ENCODE measurements at places on chromosomes 12 and 14.

DNA sequence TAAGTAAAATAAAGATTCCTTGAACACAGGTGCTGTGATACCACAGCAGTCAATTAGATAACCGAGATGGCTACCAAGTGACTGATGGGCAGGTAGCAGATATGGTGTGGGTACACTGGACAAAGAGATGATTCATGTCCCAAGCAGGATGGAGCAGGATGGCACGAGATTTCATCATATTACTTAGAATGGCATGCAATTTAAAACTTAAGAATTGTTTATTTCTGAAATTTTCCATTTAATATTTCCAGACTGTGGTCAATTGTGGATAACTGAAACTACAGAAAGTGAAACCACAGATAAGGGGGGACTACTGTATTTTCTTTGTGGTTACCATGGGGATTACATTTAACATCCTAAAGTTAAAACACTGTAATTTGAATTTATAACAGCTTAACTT, 7.5 kb upstream of the ZFP36L1 start:
- no peak for DNase-seq

GRCh38 chr12:14774906-14775635, 28.2 kb downstream of the WBP11 start:
- no peak for DNase-seq

- no peak for DNase-seq
Observed at GRCh38 chr12:106285982-106286381, 16.6 kb upstream of the TCP11L2 start.

DNA sequence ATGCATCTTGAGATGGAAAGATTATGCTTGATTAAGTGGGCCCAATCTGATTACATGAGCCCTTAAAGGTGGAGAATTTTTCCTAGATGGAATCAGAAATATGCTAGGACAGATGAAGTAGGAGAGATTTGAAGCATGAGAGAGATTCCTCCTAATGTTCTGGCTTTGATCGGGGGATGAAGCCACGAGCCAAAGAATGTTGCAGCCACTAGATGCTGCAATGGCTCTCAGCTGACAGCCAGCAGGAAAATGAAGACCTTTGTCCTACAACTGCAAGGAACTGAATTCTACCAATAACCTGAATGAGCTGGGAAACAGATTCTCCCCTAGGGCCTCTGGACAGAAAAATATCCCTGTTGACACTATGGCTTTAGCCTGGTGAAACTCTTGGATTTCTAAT, 82.6 kb upstream of the ATP2B1 start:
- no peak for DNase-seq

GRCh38 chr14:38280081-38280480, 24.2 kb upstream of the CLEC14A start:
- no peak for DNase-seq

DNA sequence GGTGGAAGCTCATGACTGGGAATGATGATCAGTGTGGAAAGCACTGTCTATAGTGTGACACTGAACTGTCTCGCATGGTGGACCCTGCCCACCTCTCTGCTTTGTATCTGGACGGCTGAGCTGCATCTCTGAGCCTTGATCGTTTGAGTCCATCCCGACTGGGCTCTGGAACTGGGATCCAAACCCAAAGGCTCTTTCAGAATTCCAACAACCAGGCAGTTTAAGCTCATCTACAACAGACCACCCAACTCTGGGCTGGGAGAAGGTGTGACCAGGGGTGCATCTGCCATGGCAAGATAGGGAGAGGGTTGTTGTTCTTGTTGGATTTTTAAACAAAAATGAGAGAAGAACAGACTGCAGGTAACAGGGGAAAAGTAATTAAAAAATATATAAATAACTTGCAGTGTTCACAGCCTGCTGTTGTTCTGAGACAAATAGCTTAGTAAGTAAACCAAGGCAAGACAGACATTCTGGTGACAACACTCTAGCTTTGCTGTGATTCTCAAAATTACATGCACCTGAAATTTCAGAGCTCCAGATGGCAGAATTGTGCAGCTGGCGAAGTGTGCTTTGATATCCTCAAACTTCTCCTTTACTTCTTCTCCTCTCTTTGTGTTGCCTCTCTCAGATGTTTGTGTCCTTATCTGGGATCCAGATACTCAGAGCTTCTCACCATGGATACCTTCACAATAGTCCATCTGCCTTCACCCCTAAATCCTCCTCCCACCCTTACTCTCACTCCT, 209.6 kb downstream of the EMP1 start:
- DNase-seq, result no peak

DNA sequence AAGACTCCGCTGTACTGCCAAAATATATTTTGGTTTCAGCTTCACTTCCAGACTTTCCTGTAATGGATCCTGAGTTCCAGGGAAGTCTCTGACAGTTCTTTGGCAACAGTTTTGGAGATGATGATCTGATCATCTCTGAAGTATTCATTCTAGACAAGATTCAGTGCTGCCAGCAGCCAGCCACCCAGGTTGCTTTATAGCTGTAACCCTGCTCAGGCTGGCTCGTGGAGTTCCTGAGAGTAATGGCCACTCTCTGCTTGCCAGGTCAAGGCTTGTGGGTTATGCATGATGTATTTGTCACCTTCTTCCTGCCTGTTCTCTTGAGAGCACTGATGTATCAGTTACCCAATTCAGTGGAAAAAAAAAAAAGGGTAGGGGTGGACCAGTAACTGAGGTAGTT, 124.3 kb downstream of the PPHLN1 start:
- DNase-seq, result no peak

DNA sequence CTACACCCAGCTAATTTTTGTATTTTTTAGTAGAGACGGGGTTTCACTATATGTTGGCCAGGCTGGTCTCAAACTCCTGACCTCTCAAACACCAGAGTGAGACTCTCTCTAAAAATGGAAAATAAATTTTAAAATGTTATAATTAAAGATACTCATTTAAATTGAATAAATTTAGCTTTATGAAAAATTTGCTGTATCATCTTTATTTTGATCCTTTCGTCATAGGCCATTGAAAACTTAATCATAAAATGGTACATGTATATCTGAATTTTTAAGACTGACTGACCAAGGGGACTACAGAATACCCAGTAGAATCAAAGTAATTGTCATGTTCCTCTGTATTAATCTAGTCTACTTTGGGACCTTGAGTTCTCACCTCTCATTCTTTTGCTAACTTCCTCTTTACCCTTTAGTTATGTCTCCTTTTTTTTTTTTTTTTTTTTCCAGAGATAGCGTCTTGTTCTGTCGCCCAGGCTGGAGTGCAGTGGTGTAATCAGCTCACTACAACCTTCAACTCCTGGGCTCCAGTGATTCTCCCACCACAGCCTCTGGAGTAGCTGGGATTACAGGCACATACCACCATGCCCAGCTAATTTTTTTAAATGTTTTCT, 9.5 kb downstream of the RAB5B start:
- DNase-seq, result no peak

DNA sequence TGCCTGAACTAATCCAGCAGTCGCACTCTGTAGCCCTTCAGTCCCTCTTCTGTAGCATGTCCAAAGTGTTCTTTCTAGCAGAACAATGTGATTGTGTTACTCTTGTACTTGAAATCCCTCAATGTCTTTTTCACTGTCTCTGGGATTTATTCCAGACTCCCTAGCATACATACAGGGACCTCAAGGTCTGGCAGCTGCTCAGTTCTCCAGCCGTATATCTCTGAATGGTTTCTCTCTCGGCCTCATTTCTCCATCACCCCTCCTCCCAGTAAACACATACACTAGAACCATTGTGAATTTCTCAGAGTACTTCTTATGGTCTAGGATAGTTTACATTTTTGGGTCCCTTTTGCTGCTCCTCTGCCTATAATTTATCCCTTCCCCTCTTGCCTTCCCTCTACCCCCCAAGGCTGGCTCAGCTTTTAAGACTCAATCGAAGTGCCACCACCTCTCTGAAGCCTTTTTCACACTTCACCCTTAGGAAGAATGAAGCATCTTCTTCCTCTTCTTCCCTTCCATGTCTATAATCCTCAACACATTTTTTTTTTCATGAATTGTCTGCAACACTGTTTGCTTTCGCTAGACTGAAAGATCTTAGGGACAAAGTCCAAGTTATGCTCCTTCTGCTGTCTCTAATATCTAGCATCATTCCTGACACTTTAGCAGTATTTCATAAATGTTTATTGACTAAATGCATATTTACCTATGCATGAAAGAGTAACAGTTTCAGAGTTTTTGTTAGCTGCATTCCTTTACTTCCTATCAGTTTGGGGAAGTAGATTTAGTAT, 446.1 kb downstream of the ZFP36L1 start:
- DNase-seq, result no peak

Data from NCI-H748 treated with DMSO at 0.1 percent for 48 hours (cell line).